ENCODE measurements at places on chromosomes 2 and 18. TPM values are rescaled to one million over a fixed set of nuclear protein-coding genes. Genes with fewer than 3 reads are reported as not detected.

- DNase-seq = no peak
These were observed 2.0 kb upstream of the GNLY start for GRCh38 chr2:85692039-85692645.

The UGT1A5 gene
- total RNA-seq = not detected

DNA sequence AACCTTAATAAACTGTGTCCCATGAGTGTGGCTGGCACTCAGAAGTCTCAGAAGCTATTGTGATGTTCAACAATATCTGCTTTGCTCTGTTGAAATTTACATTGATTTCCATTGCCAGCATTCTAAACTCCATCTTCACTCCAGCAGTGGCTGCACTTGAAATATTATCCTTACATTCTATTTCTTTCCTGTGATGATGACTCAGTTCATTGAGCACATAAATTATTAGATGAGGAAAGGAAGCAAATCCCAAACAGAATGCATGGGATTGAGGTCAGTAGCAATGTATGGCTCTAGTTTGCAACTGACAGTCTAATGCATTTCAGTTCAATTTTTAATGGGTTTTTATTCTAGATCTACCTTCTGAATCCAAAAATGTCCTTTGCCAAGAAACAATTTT, 92.4 kb upstream of the TTN start:
- no peak for DNase-seq

The ALPI gene
- not detected for total RNA-seq

The CCDC68 gene
- 18.4 TPM for total RNA-seq

The ERFE gene
- 1.5 TPM for total RNA-seq

- DNase-seq = no peak
These were observed 46.3 kb downstream of the DYSF start for GRCh38 chr2:71499691-71500090.

DNA sequence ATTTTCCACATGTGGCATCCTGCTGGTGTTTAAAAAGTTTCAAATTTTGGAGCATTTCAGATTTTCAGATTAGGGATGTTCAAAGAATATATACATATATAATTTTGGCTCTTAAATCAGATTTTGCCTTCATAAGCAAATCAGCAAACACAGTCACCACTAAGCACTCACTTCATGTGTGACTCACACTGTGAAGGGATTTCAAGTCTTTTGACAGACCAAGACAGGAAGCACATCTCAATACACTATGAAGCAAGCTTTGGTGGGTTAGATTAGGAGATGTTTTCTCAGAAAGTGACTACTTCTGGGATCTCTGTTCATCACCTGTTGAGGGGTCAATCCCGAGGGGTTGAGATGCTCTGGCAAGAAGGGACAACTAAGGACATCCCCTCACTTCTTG, 227.8 kb upstream of the RBBP8 start:
- no peak for DNase-seq

- no peak for DNase-seq
These were observed 34.6 kb upstream of the SPP2 start for GRCh38 chr2:234015861-234016260.

GRCh38 chr18:12497296-12497695, 89.6 kb downstream of the PRELID3A start:
- no peak for DNase-seq

- DNase-seq = no peak
These were observed 52.5 kb downstream of the CCDC74A start for GRCh38 chr2:131580187-131580586.
